Frontal cortex (tissue), 4 donors: ENCODE measurements at places on chromosomes 6 and 20. TPM values are rescaled to one million over a fixed set of nuclear protein-coding genes. Genes with fewer than 3 reads are reported as not detected.

BFSP1 gene
- 0.41 TPM for total RNA-seq

COL9A3 gene
- 10.2 TPM for total RNA-seq

HSPA12B gene
- 2.4 TPM for total RNA-seq

FAM83C gene
- total RNA-seq, result not detected

DNA sequence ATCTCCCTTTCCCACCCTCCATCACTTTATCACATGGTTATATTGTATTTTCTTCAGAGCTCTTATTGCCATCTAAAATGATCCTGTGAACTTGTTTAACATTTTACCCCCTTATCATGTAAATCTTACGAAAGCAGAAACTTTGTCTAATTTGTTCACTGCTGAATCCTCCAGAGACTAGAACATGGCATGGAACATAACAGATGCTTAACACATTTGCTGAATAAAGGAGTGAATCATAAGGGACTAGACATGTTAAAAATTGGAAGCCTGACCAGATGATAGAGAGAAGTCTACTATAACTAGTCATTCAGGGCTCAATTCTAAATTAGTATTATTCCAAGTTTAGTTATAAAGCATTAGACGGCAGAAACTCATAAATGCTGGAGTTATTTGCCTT is 73.3 kb downstream of the MAN1A1 start:
- DNase-seq, result no peak

- DNase-seq, result peak; percentile 77
These were observed at the start of gene ELOVL2 for GRCh38 chr6:11043961-11044711. Gene ELOVL2, minus strand, starts transcription at chr6:11044305. Its CDS starts 75 bp downstream, at chr6:11044230.

HUS1B gene
- 0.82 TPM for total RNA-seq

DNA sequence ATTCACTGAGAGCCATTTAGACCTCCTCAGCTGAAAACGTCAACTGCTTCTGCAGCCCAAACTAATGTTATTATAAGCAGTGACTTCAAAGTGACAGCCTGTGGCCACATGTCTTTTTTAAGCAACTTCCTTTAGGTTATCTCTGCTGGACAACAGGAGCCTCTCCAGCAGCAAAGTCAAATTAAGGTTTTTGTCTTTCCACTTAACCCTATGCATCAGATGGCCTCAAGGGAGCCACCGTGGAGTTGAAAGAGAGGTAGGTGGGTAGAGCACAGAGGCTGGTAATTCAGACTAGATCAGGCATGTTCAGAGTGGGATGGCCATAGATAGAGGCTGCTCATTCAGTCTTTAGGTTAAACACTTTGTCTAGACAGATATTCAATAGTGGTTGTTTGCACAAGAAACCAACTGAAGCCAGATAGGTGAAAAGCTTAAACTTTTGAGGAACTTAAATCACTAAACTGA is 300.6 kb upstream of the ECI2 start:
- no peak for DNase-seq

GRCh38 chr6:16129623-16130401 is 926 bp downstream of the MYLIP start:
- peak; percentile 16 for DNase-seq

CRISP3 gene
- under 0.01 TPM for total RNA-seq

SLC17A3 gene
- total RNA-seq, result not detected

GRCh38 chr6:45427726-45428125 is 50.0 kb upstream of the SUPT3H start:
- no peak for DNase-seq

ASF1A gene
- total RNA-seq, result 40.4 TPM

DNA sequence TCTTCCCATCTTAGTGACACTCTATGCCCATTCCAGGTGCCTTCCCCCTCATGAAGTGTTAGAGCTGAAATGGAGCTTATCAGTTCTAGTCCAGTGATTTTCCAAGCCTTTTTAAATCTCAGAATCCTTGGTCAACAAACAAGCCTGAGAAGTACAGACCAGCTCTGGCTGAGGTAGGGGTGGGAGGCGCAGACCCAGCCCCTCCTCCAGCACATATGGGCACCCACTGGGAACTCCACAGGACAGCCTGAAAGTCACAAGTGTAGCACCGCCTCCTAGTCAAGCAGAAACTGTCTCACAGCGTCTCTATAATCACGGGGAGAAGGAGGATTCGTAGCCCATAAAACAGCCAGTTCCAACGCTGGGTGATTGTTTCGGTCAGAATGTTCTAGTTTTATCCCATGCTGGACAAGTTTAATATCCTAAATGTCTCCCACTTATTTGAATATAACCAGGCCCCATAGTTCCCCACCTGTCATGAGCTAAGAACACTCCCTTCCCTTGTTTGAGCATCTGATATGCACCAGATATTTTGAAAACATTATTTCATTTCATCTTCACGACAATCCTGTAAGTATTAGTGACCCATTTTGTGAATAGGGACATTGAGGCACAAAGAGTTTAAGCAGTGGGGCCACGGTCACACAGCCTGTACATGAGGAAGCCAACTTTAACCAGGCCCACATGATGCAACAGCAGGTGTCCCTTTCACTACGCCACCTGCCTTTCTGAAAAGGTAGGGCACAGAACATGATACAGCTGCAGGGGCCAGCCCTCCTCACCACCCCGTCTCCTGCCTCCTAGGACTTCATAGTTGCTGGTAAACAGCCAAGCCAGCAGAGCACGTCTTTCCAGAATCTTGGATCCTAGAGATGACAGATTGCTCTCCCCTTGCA is 40.1 kb downstream of the TRAF3IP2 start:
- no peak for DNase-seq

GRCh38 chr6:165552248-165552736 is 110.7 kb downstream of the PDE10A start:
- DNase-seq, result no peak

- DNase-seq, result peak; percentile 17
These were observed 210.8 kb downstream of the ARHGAP18 start for GRCh38 chr6:129498950-129499842.
